ENCODE measurements at places on chromosomes 7 and 10.

- no peak for DNase-seq
Observed at GRCh38 chr7:150453181-150453580, 2.8 kb downstream of the GIMAP8 start.

DNA sequence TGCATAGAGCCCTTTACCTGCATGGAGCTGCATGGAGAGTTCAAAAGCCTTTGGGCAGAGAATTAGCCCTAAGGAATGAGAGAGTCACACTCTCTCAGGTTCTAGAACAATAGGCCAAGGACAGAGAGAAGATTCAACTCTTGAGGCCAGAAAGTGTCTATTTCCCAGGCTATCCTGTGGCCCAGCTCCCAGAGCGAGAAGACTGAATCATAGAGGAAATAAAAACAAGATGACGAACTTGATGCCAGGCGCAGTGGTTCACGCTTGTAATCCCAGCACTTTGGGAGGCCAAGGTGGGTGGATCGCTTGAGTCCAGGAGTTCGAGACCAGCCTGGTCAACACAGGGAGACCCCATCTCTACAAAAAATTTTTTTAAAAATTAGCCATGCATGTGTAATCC, 18.3 kb upstream of the PODXL start:
- no peak for DNase-seq

DNA sequence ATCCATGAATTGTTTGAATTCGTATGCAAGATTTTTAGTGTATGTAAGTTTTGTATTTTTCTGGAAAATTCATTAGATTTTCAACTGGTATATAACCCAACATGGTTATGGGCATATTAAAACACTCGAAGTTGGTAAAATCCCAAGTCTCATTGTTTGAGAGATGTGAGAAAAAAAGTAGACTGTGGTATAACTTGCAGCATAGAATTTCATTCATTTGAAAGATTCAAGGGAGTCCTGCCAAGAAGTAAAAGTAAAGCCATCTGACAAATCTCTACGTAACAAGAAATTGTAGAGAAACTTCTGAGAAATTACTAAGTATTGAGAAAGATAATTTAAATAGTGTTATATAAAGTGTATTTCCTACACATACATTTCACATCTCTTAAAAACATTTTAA, 40.2 kb downstream of the SEMA3E start:
- no peak for DNase-seq

GRCh38 chr10:76711222-76711997, 926.2 kb downstream of the KCNMA1 start:
- no peak for DNase-seq

DNA sequence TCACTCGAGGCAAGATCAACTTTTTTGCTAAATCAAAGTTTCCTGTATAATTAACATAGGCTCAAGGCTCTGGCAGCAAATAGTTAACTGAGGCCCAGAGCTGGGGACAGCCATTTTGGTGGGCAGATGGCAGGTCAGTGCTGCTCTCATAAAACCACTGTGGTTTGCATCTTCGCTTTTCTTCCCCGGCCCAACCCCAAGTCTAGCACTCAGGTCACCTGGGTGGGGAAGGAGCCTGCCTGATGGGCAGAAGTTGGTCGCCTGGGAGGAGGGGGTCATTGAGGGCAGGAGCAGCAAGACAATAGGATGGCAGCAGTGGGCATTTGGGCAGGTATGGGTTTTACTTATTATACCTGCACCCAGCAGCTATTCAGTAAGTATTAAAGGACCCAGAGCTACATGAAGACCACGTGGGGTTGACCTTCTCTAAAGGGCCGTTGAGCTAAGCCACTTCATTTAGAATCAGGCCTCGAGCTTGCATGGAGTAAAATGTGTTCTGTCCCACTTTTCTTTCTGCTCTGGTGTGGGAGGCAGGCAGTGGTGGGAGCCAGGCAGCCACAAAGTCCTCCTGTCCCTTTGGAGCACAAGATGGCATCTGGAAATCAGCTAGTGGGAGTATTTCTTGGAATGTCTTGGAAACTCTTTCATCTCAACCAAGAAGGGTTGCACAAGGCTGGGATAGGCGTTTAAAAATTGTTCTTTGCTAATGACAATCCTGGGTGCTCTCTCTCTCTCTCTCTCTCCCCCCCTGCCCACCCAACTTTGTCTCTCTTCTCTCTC, 133.4 kb downstream of the SPAG6 start:
- DNase-seq = no peak

- no peak for DNase-seq
Observed at GRCh38 chr10:48573045-48573444, 31.8 kb downstream of the ARHGAP22 start.

GRCh38 chr7:137717811-137718271, 128.9 kb downstream of the DGKI start:
- DNase-seq = no peak

GRCh38 chr10:102610441-102610887, 33.8 kb upstream of the TRIM8 start:
- DNase-seq = no peak
